ENCODE measurements at places on chromosomes 1 and 21.

DNA sequence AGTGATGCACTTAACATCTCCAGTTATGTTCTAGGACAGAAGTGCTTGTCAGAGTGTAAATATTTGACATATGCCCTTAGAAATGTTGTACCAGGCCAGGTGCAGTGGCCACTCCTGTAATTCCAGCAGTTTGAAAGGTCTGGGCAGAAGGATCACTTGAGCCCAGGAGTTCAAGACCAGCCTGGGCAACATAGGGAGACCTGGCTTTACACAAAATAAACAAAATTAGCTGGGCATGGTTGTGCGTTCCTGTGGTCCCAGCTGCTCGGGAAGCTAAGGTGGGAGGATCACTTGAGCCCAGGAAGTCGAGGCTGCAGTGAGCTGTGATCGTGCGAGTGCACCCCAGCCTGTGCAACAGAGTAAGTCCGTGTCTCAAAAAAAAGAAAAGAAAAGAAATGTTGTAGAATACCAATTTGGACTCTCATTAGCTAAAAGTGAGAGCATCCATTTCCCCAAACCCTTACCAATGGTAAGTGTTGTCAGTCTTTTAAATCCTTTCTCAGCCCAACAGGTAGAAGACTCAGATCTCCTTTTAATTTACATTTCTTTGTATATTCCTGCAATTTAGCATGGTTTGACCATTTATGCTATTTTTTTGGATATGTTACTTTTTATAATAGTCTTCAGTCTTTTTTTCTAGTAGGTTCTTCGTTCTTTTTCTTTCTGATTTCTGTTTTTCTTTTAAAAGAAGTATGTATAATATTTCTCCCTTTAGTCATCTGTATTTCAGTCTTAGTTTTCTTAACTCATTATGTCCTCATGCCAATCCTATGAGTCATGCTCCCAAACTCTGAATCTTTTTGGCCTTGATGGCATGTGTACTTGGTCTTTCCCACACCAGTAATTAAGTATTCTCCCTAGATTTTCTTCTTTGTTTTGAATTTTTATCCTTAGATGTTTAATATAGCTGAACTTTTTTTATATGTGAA, 74.4 kb downstream of the CAMTA1 start:
- no peak for DNase-seq

GRCh38 chr1:216765346-216766300, 42.4 kb upstream of the ESRRG start:
- DNase-seq, result no peak

GRCh38 chr1:11653861-11654136, 430 bp downstream of the FBXO2 start:
- DNase-seq, result no peak

DNA sequence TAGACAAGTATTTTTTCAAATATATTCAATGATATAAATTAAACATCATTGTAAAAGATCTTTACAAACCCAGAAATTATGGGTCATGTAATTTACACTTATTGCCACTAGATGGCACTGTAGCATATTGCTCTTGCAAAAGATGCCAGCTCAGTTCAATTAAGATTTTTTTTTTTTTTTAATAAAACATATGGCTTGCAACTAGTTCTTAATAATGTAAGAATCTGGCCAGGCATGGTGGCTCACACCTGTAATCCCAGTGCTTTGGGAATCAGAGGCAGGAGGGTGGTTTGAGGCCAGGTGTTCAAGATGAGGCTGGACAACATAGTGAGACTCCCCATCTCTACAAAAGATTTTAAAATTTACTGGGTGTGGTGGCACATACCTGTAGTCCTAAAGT, 49.4 kb upstream of the DESI2 start:
- peak; percentile 49 for DNase-seq

GRCh38 chr1:205088341-205088740, 4.1 kb upstream of the TMEM81 start:
- DNase-seq, result no peak

GRCh38 chr1:98794196-98794886, 132.8 kb downstream of the SNX7 start:
- peak; percentile 33 for DNase-seq

GRCh38 chr1:231236208-231236591, 4.8 kb upstream of the GNPAT start:
- DNase-seq, result no peak

DNA sequence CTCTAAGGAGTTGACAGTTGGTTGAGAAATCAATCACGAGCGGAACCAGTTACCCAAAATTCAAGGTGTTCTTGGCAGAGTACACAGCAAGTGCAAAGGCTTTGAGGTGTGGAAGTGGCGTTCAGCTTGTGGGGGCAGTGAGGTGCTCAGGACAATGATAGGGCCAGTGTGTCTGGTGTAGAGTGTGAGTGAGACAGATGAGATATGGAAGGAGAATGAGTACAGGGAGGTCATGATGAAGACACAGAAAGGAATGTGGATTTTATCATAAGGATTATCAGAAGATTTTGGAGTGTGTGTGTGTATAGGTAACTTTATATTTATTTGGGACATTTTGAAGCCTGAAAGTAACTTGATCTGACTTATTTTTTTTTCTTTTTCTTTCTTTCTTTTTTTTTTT, 40.9 kb downstream of the IFI44 start:
- DNase-seq, result no peak

- DNase-seq, result no peak
Observed at GRCh38 chr1:226535666-226536065, 12.9 kb upstream of the STUM start.
